Right kidney (tissue), 9 donors: ENCODE measurements at places on chromosomes 12 and 14.

DNA sequence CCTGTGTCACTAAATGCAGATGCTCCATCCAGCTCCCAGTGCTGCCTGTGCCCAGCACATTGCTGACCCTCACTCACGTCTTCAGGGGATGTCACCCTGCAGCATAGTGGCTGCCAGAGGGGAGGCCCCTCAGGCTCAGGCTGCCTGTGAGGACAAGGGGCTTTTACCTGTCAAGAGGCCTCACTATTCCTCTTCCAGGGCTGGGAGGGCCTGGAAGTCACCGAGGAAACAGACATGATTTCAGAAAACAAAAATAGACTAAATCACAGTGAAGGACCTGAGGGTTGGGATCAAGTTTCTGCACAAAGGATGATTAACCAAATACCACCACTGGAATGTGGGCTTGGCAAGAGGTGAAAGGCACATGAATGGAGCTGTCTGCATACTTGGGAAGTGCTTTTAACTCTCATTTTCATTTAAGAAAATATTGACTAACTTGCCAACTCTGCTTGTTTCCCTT, 1202.3 kb downstream of the BCL11B start:
- peak; percentile 25 for DNase-seq

- no peak for DNase-seq
These were observed 161.1 kb upstream of the FOXN3 start for GRCh38 chr14:89578156-89578555.

- no peak for DNase-seq
These were observed 78.2 kb upstream of the CFL2 start for GRCh38 chr14:34792598-34792997.

GRCh38 chr12:129871991-129872972, 31.5 kb downstream of the TMEM132D start:
- DNase-seq: no peak
